Activated CD4-positive, alpha-beta T cell treated with anti-CD3 and anti-CD28 coated beads, Interleukin-2, amount 10 ng/mL, durations not matched to agents 7 days and 5 days (primary cell): ENCODE measurements at places on chromosomes 6 and 20.

GRCh38 chr6:92683748-92684147, 735.6 kb downstream of the EPHA7 start:
- H3K4me3 ChIP-seq = no peak overlapping the region
- H3K27ac ChIP-seq = no peak overlapping the region
- no peaks in the 10 kb centered on the region for H3K36me3 ChIP-seq

DNA sequence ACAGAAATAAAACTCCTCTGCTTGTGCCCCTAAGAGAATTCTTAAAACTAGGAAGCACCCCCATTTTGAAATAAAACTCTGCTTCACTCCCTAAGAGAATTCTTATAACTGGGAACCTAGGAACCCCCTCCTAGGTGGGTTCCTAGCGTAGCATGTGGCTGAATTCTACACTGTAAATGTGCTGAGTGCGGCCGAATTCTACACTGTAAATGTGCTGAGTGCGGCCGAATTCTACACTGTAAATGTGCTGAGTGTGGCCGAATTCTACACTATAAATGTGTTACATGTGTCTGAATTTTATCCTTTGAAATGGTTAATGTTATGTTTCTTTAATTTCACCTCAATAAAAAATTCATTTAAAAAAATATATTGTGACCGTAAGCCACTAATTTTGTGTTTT, 79.3 kb downstream of the PSMB1 start:
- no peaks in the 10 kb centered on the region for H3K4me1 ChIP-seq
- DNase-seq = no peak
- H3K27me3 ChIP-seq = no peaks in the 10 kb centered on the region
- no peaks in the 10 kb centered on the region for H3K36me3 ChIP-seq
- H3K27ac ChIP-seq = no peak overlapping the region

GRCh38 chr6:101931766-101932165, 538.3 kb downstream of the GRIK2 start:
- H3K27me3 ChIP-seq = no peaks in the 10 kb centered on the region
- no peak overlapping the region for H3K27ac ChIP-seq
- H3K36me3 ChIP-seq = no peaks in the 10 kb centered on the region
- DNase-seq = no peak
- H3K4me3 ChIP-seq = no peak overlapping the region

DNA sequence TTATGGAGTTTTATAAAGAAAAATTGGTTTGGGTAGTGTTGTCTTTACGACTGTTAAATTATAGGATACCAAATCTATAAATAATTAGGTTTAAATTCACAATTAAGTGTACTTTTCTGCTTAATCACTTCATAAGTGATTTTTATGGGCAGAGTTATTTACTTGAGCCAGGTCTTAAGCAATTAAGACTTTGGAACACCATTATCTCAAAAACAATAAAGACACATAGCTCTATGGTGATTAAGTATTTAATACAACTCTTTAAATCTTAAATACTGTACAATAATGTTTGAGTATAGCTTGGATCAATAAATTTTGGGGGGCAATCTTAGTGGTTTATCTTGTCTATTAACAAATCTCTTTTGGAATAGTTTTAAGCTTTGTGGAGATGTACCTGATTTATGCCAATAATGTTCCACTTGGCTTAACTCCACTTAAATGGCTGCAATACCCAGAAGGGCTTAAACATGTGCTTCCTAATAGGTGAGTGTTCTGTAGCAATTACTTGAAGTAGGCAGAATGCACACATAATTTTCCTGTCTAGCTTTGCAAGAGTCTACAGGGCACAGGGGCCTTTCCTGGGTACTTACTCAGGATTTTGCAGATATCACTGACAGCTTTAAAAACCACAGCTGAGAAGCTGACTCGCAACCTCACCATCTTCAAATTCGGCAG, 7.5 kb downstream of the FERMT1 start:
- no peak overlapping the region for H3K4me3 ChIP-seq
- no peaks in the 10 kb centered on the region for H3K4me1 ChIP-seq

- peaks cover 4% of the 10 kb centered on the region for H3K36me3 ChIP-seq
- H3K27ac ChIP-seq = no peak overlapping the region
- no peaks in the 10 kb centered on the region for H3K4me1 ChIP-seq
- no peak for DNase-seq
These were observed 92.0 kb downstream of the OLIG3 start for GRCh38 chr6:137402143-137402680.

GRCh38 chr6:113632220-113632864, 224.8 kb upstream of the MARCKS start:
- peak; percentile 7 for DNase-seq
- H3K36me3 ChIP-seq = no peaks in the 10 kb centered on the region
- no peak overlapping the region for H3K27ac ChIP-seq
- H3K4me3 ChIP-seq = no peak overlapping the region
- H3K4me1 ChIP-seq = peaks cover 12% of the 10 kb centered on the region

- H3K36me3 ChIP-seq = peaks cover 33% of the 10 kb centered on the region
- H3K27me3 ChIP-seq = no peaks in the 10 kb centered on the region
- peaks cover 41% of the 10 kb centered on the region for H3K4me1 ChIP-seq
These were observed 7.4 kb downstream of the CEP85L start for GRCh38 chr6:118644007-118644406.

- H3K36me3 ChIP-seq = no peaks in the 10 kb centered on the region
- no peak for DNase-seq
- H3K4me1 ChIP-seq = peaks cover 50% of the 10 kb centered on the region
- H3K27me3 ChIP-seq = peaks cover 86% of the 10 kb centered on the region
These were observed 686 bp downstream of the COL12A1 start for GRCh38 chr6:75204959-75205775.

GRCh38 chr6:148523048-148523447, 180.4 kb downstream of the SASH1 start:
- H3K4me1 ChIP-seq = peaks cover 4% of the 10 kb centered on the region
- no peak overlapping the region for H3K4me3 ChIP-seq
- H3K36me3 ChIP-seq = no peaks in the 10 kb centered on the region
- no peak overlapping the region for H3K27ac ChIP-seq

DNA sequence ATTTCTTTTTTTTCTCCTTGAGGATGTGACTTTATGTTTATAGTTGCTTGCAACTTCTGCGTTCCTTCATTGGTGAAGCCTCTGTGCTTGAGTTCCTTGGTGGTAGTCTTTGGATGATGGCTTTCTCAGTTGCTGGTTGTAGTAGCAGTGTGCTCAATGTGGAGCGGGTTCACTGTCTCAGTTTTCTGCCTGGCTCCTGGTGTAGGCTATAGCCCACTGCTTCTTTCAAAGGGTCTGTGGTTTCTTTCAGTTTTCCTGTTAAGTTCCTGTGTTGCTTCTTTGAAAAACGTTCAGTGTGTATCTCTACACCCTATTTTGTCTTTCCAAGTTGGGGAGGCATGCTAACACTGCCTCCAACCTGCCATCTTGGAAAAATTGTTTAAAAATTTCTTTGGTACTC, 33.9 kb upstream of the ZBTB24 start:
- no peak for DNase-seq
- peaks cover 35% of the 10 kb centered on the region for H3K4me1 ChIP-seq
- H3K36me3 ChIP-seq = peaks cover 12% of the 10 kb centered on the region
- H3K27ac ChIP-seq = peak overlapping the region; percentile 78
- H3K27me3 ChIP-seq = peaks cover 2% of the 10 kb centered on the region

- no peak overlapping the region for H3K4me3 ChIP-seq
- peaks cover 29% of the 10 kb centered on the region for H3K4me1 ChIP-seq
- no peak for DNase-seq
- H3K36me3 ChIP-seq = no peaks in the 10 kb centered on the region
These were observed 94.1 kb downstream of the SNX5 start for GRCh38 chr20:17874271-17875105.

DNA sequence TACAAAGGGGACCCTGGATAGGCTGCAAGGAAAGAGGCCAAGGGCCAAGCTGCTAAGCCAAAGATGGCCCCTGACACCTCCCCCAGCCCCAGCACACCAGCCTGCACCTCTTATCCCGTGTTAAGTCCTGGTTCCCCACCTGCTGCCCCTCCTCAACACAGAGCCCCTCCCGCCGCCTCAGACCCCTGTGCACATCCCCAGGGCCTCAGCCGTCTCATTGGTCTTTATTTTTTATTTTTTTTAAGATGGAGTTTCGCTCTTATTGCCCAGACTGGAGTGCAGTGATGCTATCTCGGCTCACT, 37.1 kb upstream of the MDFI start:
- no peak overlapping the region for H3K27ac ChIP-seq
- no peaks in the 10 kb centered on the region for H3K36me3 ChIP-seq
- no peak for DNase-seq
- H3K27me3 ChIP-seq = no peaks in the 10 kb centered on the region
- peaks cover 4% of the 10 kb centered on the region for H3K4me1 ChIP-seq

GRCh38 chr6:147834084-147834776, 325.7 kb downstream of the SAMD5 start:
- H3K36me3 ChIP-seq = no peaks in the 10 kb centered on the region
- no peak overlapping the region for H3K4me3 ChIP-seq
- H3K4me1 ChIP-seq = no peaks in the 10 kb centered on the region
- no peak overlapping the region for H3K27ac ChIP-seq

GRCh38 chr20:39661833-39662232, 699.7 kb downstream of the DHX35 start:
- H3K36me3 ChIP-seq = no peaks in the 10 kb centered on the region
- DNase-seq = no peak
- no peak overlapping the region for H3K4me3 ChIP-seq
- H3K27me3 ChIP-seq = no peaks in the 10 kb centered on the region
- no peak overlapping the region for H3K27ac ChIP-seq

DNA sequence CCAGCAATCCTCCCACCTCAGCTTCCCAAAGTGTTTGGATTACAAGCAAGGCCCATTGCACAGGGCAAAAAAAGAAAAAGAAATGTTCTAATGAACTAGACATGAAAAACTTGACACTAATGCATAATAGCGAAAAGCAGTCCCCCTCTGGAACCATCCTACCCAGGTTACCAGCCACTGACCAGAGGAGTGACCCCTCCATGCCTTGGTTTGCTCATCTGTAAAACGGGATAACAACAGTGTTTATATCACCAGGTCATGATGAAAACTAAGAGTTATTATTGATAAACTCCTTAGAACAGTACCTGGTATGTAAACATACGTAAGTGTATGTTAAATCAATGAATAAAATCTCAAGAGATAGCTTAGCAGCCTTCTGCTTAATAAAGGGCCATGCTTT, 3.3 kb upstream of the NHSL1 start:
- H3K27ac ChIP-seq = no peak overlapping the region
- peaks cover 2% of the 10 kb centered on the region for H3K4me1 ChIP-seq

GRCh38 chr20:699342-699741, 23.7 kb upstream of the SCRT2 start:
- no peaks in the 10 kb centered on the region for H3K4me1 ChIP-seq
- H3K27me3 ChIP-seq = no peaks in the 10 kb centered on the region
- no peak overlapping the region for H3K4me3 ChIP-seq
- no peak overlapping the region for H3K27ac ChIP-seq
- no peaks in the 10 kb centered on the region for H3K36me3 ChIP-seq
